ENCODE measurements at places on chromosomes 4 and X. TPM values are rescaled to one million over a fixed set of nuclear protein-coding genes. Genes with fewer than 3 reads are reported as not detected.

PABPC1L2B gene
- total RNA-seq, result not detected

LRRC66 gene
- total RNA-seq, result 1.5 TPM

RTL5 gene
- total RNA-seq, result 4.4 TPM

TBC1D8B gene
- total RNA-seq, result 36.2 TPM

KDR gene
- total RNA-seq, result 0.88 TPM

CXorf51B gene
- total RNA-seq, result not detected

RHOXF1 gene
- total RNA-seq, result not detected

TMSB15C gene
- total RNA-seq, result 3.6 TPM

UVSSA gene
- total RNA-seq, result 8.6 TPM

LRP2BP gene
- 0.89 TPM for total RNA-seq

VCX gene
- total RNA-seq, result not detected

NAP1L3 gene
- 19.3 TPM for total RNA-seq

TMPRSS11D gene
- total RNA-seq, result not detected

KLB gene
- total RNA-seq, result not detected

MMRN1 gene
- 0.42 TPM for total RNA-seq

TEC gene
- 0.78 TPM for total RNA-seq

JAKMIP1 gene
- not detected for total RNA-seq

NSUN7 gene
- not detected for total RNA-seq

POU3F4 gene
- not detected for total RNA-seq

ZCCHC12 gene
- total RNA-seq, result not detected

FAT1 gene
- total RNA-seq, result 202 TPM

SLC6A8 gene
- 22.3 TPM for total RNA-seq

RAB9B gene
- total RNA-seq, result 0.78 TPM

CHRNA9 gene
- total RNA-seq, result not detected

APLN gene
- total RNA-seq, result 1.2 TPM

ADH6 gene
- total RNA-seq, result not detected

TLR10 gene
- not detected for total RNA-seq

TMEM156 gene
- total RNA-seq, result 2.1 TPM

GSTCD gene
- 12.5 TPM for total RNA-seq

RASL11B gene
- 0.23 TPM for total RNA-seq

PAGE4 gene
- total RNA-seq, result not detected

REELD1 gene
- total RNA-seq, result not detected

SPANXA1 gene
- total RNA-seq, result not detected
